ENCODE measurements at places on chromosomes 7 and 10. TPM values are rescaled to one million over a fixed set of nuclear protein-coding genes. Genes with fewer than 3 reads are reported as not detected.

SGCE gene
- total RNA-seq = 0.65 TPM

DNA sequence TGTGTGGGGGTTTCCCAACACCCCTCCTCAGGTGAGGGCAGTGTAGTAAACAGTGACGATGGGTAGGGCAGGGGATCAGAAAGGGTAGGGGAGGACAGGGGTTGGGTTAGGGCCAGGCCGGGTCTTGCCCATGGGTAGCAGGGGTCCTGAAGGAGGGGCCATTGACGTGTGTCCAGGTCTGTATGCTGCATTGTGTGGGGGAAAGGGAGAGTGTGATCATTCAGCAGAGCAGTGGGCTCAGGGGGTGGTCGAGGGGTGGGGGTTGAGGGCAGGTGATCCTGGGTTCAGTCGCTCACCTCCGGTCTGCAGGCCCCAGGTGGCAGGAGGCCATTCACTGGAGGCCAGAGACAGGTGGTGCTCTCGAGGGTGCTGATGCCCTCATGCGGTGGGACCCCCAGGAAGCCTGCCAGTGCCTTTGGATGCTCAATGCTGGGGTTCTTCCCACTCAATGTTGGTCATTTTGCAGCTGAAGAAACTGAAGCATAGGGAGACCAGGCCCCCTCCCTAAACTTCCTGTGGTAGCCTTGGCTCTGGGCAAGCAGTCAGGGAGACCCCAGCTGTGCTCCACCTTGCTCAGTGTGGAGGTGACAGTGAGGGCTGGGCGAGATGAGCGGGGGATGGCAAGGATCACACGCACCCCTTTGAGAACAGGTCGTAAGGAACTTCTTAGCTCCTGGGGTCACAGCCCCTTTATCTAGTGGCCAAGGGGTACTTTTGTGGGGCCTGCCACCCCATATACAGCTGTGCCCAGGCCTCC is 48.8 kb upstream of the CAMK2B start:
- H3K4me3 ChIP-seq = no peak overlapping the region
- H3K36me3 ChIP-seq = no peaks in the 10 kb centered on the region
- H3K27ac ChIP-seq = no peak overlapping the region
- no peak for DNase-seq
- peaks cover 10% of the 10 kb centered on the region for H3K27me3 ChIP-seq

DNA sequence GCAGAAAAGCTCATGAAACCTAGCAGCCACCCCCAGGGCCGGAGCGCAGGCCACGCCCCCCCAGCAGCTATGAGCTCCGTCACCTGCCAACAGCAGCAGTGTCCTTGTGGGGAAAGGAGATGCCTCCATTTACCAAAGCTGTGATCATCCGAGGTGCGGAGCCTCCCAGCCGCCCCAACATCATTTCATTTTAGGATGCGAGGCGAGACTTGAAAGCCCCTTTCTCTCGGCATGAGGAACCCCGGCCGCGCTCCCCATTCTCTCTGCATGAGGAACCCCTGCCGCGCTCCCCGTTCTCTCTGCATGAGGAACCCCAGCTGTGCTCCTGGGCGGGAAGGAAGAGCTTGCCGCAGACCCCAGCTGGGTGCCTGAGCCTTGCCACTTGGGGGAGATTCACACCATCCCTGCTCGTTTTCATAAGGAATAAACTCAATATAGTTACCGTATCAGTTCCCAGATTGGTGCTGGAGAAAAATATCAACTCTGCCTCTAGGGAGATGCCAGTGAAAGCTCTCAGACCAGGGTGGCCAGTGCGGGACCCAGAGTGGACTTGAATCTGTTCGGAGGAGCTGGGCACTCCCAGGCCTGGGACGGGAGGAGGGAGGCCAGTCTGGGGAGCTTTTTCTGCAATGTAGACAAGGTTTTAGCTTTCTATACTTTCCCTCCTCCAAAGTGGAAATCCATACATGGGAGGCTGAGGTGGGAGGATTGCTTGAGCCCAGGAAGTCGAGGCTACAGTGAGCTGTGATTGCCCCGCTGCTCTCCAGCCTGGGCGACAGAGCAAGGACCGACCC is 35.0 kb downstream of the JAKMIP3 start:
- H3K4me3 ChIP-seq = no peak overlapping the region
- no peak overlapping the region for H3K27ac ChIP-seq
- H3K36me3 ChIP-seq = no peaks in the 10 kb centered on the region
- peaks cover 4% of the 10 kb centered on the region for H3K4me1 ChIP-seq

DNA sequence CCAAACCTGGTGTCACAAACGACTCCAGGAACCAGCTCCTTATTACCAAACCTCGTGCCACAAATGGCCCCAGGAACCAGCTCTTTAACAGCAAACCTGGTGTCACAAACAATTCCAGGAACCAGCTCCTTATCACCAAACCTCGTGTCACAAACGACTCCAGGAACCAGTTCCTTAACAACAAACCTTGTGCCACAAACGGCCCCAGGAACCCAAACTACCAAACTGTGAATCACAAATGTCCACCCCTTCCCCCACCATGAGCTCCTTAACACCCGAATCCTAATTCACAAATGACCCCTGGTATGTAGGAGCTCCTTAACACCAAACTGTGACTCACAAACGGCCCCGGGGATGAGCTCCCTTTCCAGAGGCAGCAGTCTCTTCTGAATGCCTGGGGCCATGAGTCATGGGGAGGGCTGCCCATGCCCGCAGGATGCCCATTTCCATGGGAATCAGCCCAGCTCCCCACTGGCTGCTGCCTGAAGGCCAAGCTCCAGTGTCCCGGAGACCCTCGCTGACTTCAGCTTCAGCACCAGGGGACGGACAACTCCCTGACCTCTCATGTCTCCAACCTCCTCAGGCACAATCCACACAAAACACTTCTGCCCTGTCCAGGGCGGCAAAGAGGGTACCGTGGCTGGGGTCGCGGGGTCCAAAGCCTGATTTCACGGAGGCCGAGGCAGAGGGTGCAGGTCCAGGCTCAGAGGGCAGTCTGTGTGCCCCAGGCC is 213.1 kb downstream of the ELFN1 start:
- peaks cover 10% of the 10 kb centered on the region for H3K36me3 ChIP-seq
- DNase-seq = no peak
- no peak overlapping the region for H3K27ac ChIP-seq
- H3K27me3 ChIP-seq = no peaks in the 10 kb centered on the region
- no peak overlapping the region for H3K4me3 ChIP-seq

- H3K4me1 ChIP-seq = peaks cover 2% of the 10 kb centered on the region
- no peak overlapping the region for H3K4me3 ChIP-seq
- H3K27ac ChIP-seq = no peak overlapping the region
- no peaks in the 10 kb centered on the region for H3K27me3 ChIP-seq
- DNase-seq = no peak
Observed at GRCh38 chr10:113947184-113948041, 93.0 kb downstream of the NHLRC2 start.

GRCh38 chr10:86799188-86799845 is 42.9 kb downstream of the BMPR1A start:
- H3K4me3 ChIP-seq = no peak overlapping the region
- no peak overlapping the region for H3K27ac ChIP-seq
- no peaks in the 10 kb centered on the region for H3K36me3 ChIP-seq
- H3K4me1 ChIP-seq = no peaks in the 10 kb centered on the region
- DNase-seq = no peak
- H3K27me3 ChIP-seq = no peaks in the 10 kb centered on the region

DNA sequence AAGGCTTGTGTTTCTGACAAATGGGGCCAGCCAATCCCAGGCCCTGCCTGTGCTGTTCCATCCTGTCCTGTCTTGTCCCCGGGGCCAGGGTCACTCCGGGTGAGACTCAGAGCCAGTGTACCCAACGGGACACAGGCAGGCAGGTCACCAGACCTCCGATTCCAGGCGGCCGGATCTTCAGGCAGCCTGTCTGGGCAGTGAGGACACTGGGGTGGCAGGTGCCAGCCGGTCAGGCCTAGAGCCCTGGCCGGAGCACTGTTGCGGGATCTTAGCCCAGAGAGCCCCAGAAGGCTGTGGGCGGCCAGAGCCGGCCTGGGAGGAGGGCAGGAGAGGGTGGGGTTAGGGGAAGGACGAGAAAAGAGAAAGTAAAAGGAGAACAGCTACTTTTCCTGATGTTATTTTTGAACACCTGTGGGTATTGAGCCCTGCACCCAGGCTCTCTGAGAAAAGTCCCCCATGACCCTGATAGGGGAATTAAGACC is 134.3 kb upstream of the TNRC18 start:
- peaks cover 63% of the 10 kb centered on the region for H3K4me1 ChIP-seq
- peak; percentile 52 for DNase-seq
- peaks cover 12% of the 10 kb centered on the region for H3K27me3 ChIP-seq
- H3K27ac ChIP-seq = peak overlapping the region; percentile 93
- no peaks in the 10 kb centered on the region for H3K36me3 ChIP-seq

- no peaks in the 10 kb centered on the region for H3K27me3 ChIP-seq
- no peak overlapping the region for H3K4me3 ChIP-seq
- H3K4me1 ChIP-seq = no peaks in the 10 kb centered on the region
- no peak for DNase-seq
- H3K36me3 ChIP-seq = no peaks in the 10 kb centered on the region
Observed at GRCh38 chr10:44696496-44696895, 214.6 kb upstream of the TMEM72 start.

DNA sequence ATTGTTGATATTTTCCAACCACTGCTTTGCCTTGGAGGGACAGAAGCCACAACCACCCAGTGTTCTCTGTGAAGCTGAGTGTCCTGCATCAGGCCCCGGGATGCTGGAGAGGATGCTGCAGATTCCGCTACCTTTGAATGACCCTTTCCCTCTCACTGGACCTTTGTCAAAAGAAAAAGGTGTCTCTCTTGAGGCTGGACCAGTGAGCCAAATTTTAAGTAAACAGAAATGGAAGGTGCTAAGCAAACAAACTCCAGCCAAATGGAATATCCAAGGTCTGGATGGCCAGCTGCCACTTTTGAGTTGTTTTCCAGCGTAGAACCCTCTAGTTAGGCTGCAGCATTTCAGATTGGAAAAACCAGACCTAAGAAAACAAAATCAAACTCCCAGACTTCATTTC is 145.5 kb downstream of the TRIL start:
- no peak overlapping the region for H3K27ac ChIP-seq
- no peaks in the 10 kb centered on the region for H3K4me1 ChIP-seq
- no peaks in the 10 kb centered on the region for H3K27me3 ChIP-seq

GRCh38 chr10:71191551-71192076 is 20.8 kb upstream of the UNC5B start:
- no peaks in the 10 kb centered on the region for H3K36me3 ChIP-seq
- no peak overlapping the region for H3K27ac ChIP-seq
- DNase-seq = no peak
- H3K27me3 ChIP-seq = no peaks in the 10 kb centered on the region
- no peaks in the 10 kb centered on the region for H3K4me1 ChIP-seq
- no peak overlapping the region for H3K4me3 ChIP-seq

Data from natural killer cell (primary cell).